ENCODE measurements at places on chromosomes 13 and 19. TPM values are rescaled to one million over a fixed set of nuclear protein-coding genes. Genes with fewer than 3 reads are reported as not detected.

Gene PODNL1
- not detected for polyA plus RNA-seq

Gene TMEM59L
- 2.4 TPM for polyA plus RNA-seq

Gene GNA15
- not detected for polyA plus RNA-seq

Gene CKM
- 441 TPM for polyA plus RNA-seq

Gene CLDND2
- polyA plus RNA-seq: 22.3 TPM

Gene EDNRB
- 3.2 TPM for polyA plus RNA-seq

Gene ZNF222
- polyA plus RNA-seq: 5.1 TPM

Gene KLC3
- 3.7 TPM for polyA plus RNA-seq

Gene ZNF540
- 0.26 TPM for polyA plus RNA-seq

Gene FFAR3
- polyA plus RNA-seq: not detected

Gene DMAC2
- polyA plus RNA-seq: 137 TPM

Gene PGPEP1
- 12.9 TPM for polyA plus RNA-seq

Gene RAVER1
- polyA plus RNA-seq: 71.2 TPM

Gene DCLK1
- polyA plus RNA-seq: not detected

Gene F2RL3
- polyA plus RNA-seq: 1.4 TPM
